ENCODE measurements at places on chromosomes 1 and 21. TPM values are rescaled to one million over a fixed set of nuclear protein-coding genes. Genes with fewer than 3 reads are reported as not detected.
A peak's percentile ranks its signal among the peaks of the same experiment; 100 is the strongest.

DNA sequence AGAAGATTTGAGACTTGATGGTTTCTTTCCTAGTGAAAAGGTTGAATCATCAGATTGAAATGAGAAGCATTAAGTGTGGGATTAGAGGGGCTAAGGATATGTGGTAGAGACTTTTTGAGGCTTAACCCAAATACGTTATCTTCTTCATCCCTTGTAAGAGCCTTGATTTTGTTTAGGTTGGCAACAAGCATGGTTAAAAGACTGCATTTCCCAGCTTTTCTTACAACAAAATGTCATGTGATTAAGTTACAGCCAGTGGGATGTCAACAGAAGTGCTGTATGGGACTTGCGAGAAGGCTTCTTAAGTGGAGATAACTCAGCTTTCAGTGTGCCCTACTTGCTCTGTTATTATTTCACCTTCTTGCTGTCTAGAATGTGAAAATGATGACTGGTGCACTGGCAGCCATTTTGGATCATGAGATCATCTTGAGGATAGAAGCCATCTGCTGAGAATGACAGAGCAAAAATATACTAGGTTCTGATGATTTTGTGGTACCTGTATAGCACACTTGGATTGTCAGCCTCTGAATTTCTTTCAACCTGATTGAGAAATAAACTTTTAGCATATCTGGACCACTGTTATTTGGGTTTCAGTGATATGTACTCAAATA lies 41.3 kb upstream of the GNG12 start:
- H3K4me1 ChIP-seq = no peaks in the 10 kb centered on the region
- no peak for DNase-seq
- H3K27ac ChIP-seq = no peak overlapping the region
- H3K4me3 ChIP-seq = no peak overlapping the region

DNA sequence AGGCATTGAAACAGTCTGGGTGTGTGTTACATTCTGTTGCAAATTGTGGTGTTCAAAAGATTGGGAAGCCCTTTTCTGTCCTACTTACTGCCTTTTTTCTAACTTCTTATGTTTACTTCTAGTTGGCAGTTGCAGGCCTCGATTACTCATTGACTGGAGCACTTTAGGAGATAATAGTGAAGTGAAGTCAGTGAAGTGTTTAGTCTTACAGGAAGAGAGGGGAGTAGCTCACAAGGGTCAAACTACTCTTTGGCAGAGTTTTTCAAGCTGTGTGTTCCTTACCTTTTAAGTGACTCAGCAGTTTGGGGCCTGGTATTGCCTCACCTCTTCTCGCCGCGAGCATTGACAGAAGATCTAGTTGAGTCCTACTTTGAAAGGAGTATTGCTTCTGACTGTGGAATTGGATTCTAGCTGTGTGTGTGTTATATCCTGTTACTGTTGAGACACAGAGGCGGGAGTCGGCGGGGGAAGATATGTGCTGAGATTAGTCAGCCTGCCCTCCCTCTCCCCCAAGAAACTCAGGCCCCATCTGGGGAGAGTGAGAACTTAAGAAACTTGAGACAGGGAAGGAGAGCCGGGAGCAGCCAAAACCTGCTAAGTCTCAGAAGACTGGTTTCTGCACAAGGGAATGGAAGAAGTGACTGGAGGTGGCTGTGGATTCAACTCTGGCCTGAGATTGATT lies 19.3 kb downstream of the AHCYL1 start:
- peak overlapping the region; percentile 67 for H3K27ac ChIP-seq
- no peak overlapping the region for H3K4me3 ChIP-seq
- H3K27me3 ChIP-seq = no peaks in the 10 kb centered on the region
- H3K36me3 ChIP-seq = no peaks in the 10 kb centered on the region

DNA sequence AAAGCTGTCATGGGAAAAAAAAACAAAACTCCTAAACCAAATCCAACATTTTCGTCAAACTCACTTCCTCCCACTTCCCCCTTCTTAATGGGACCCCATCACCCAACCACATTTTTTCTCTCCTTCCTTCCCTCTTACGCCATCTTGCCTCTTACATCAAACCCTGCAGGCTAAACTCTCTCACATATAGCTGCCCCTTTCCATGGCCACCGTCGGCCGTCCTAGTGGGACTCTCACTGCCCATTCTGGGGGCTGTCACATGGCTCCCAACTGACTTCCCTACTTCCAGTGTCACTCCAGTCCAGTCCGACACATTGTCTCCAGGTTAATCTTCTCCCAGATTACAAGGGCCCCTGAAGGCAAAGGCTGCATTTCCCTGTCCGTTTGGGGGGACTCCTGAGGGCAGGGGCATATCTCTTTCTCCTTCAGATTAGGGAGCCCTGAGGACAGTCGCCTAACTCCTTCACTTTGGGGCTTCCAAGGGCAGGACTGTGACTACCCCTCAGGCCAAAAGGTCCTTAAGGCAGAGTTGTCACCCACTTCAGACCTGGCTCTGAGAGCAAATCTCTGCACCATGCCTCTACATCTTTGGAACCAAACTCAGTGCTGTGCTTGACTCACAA lies 658 bp downstream of the UBXN11 start:
- no peaks in the 10 kb centered on the region for H3K36me3 ChIP-seq
- peaks cover 4% of the 10 kb centered on the region for H3K4me1 ChIP-seq
- no peak for DNase-seq
- peak overlapping the region; percentile 92 for H3K4me3 ChIP-seq
- no peaks in the 10 kb centered on the region for H3K27me3 ChIP-seq
- peak overlapping the region; percentile 50 for H3K27ac ChIP-seq

GRCh38 chr1:94438692-94439276 lies 20.6 kb downstream of the ABCD3 start:
- no peaks in the 10 kb centered on the region for H3K36me3 ChIP-seq
- no peaks in the 10 kb centered on the region for H3K27me3 ChIP-seq
- peaks cover 8% of the 10 kb centered on the region for H3K4me1 ChIP-seq
- H3K27ac ChIP-seq = peak overlapping the region; percentile 35
- H3K4me3 ChIP-seq = no peak overlapping the region

- H3K4me3 ChIP-seq = no peak overlapping the region
- peaks cover 7% of the 10 kb centered on the region for H3K4me1 ChIP-seq
Measured at GRCh38 chr1:40310129-40310461, 7.0 kb downstream of the COL9A2 start.

DNA sequence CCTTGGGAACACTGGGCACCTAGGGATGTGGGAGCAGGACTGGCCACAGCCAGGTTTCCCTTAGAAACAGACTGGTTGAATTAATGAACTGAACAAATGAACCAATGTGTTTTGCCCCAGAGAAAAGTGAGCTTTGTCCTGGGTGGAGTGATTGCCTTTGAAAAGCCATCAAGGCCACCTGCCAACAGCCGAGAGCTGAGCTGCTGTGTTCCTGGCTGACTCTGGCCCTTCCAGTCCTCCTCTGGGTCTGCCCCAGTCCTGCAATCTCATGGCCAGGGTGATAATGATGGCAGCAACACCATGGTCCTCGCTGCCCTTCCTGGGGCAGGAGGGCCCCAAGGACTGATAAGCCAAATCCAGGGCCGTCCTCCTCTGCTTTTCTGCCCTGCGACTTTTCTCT lies 18.2 kb upstream of the GJA9 start:
- H3K4me3 ChIP-seq = no peak overlapping the region
- H3K27ac ChIP-seq = no peak overlapping the region
- no peaks in the 10 kb centered on the region for H3K36me3 ChIP-seq
- H3K27me3 ChIP-seq = no peaks in the 10 kb centered on the region
- no peak for DNase-seq

- no peak for DNase-seq
- H3K4me1 ChIP-seq = no peaks in the 10 kb centered on the region
- H3K4me3 ChIP-seq = no peak overlapping the region
- H3K36me3 ChIP-seq = no peaks in the 10 kb centered on the region
- H3K27me3 ChIP-seq = no peaks in the 10 kb centered on the region
- no peak overlapping the region for H3K27ac ChIP-seq
Measured at GRCh38 chr1:4794020-4794780, 139.8 kb downstream of the AJAP1 start.

GRCh38 chr1:28329395-28330153 lies 734 bp downstream of the MED18 start:
- peaks cover 4% of the 10 kb centered on the region for H3K36me3 ChIP-seq
- no peaks in the 10 kb centered on the region for H3K27me3 ChIP-seq
- peak overlapping the region; percentile 87 for H3K27ac ChIP-seq
- H3K4me1 ChIP-seq = peaks cover 6% of the 10 kb centered on the region

DNA sequence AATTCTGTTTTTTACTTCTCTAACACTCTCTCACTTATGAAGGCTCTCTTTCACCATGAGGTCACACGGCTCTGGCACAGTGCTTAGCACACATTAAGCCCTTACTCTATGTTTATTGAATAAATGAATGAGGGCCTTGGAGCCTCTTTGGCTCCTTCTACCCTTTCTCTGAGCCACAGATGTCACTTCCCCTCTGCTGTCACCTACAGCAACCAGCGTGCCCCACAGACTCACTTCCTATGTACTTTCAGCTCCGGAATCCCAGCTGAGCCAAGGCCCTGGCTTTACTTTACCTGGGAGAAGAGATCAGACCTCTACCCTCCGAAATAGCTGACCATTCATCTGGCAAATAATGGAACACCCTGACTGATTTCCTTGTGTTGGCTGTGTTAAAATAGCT lies 53.7 kb upstream of the HMCN1 start:
- no peak overlapping the region for H3K27ac ChIP-seq
- H3K4me1 ChIP-seq = no peaks in the 10 kb centered on the region
- DNase-seq = no peak
- H3K27me3 ChIP-seq = no peaks in the 10 kb centered on the region
- no peaks in the 10 kb centered on the region for H3K36me3 ChIP-seq
- no peak overlapping the region for H3K4me3 ChIP-seq

- no peak for DNase-seq
- H3K4me1 ChIP-seq = no peaks in the 10 kb centered on the region
- no peak overlapping the region for H3K4me3 ChIP-seq
- no peaks in the 10 kb centered on the region for H3K36me3 ChIP-seq
Measured at GRCh38 chr1:12756768-12757413, 10.9 kb downstream of the CFAP107 start.

DNA sequence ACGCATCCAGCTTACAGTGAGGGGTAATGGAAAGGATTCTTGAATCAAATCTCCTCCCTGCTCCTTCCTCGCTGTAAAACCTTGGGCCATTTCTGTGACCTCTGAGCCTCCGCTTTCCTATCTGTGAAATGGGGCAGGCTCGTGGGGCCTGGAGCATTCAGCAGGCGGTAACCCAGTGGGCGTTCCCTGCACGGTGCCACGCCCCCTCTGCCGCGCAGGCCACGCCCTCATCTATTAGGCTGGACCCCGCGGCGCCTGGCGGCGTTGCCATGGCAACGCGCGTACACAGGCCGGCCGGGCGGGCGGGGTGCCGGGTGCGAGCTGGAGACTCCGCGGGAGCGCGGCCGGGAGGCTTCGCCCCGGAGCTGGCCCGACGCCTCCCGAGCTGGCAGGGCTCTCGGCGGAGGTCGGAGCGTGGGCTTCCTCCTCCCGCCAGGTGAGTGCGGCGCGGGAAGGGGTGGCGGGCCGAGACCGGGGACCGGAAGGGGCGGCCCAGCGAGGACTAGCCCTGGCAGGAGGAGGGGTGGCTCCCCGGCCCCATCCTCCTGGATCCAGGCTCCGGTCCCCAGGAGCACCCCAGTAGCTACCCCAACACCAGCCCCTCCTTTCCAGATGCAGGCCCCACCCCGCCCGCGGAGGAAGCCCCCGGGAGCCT lies at the start of gene FHAD1:
Gene FHAD1 (plus strand): TSS at position 264 of the 655 bp plus-strand sequence. CDS start 4,562 bp downstream, outside the sequence.
- peak within 1 kb of the TSS; percentile 26 for H3K27ac ChIP-seq
- peak within 1 kb of the TSS; percentile 44 for H3K4me3 ChIP-seq
- no peaks in the 10 kb centered on the region for H3K36me3 ChIP-seq
- DNase-seq = peak; percentile 65

The TRNP1 gene
- total RNA-seq = 2.5 TPM

GRCh38 chr1:58753431-58753866 lies 30.4 kb downstream of the JUN start:
- no peaks in the 10 kb centered on the region for H3K36me3 ChIP-seq
- H3K27ac ChIP-seq = no peak overlapping the region
- H3K27me3 ChIP-seq = no peaks in the 10 kb centered on the region
- DNase-seq = no peak
- peaks cover 6% of the 10 kb centered on the region for H3K4me1 ChIP-seq
- H3K4me3 ChIP-seq = no peak overlapping the region

DNA sequence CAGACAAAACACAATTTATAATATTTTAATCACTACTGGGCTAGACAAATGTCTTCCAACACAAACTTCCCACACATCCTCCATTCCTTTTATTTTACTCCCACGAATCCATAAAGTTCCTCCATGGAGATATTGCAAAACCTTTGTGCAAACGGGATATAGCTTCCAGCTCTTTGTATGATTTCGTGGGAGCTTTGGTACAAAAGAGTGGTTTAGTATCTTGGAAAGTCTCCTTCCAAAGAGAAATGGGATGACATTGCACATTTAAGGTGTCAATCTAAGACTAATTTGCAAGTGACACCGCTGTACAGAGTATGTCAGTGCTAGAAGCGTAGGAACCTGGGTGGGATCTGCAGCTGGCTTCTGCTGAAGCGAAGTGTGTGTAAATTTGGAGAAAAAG lies 455.2 kb upstream of the RUNX1 start:
- DNase-seq = no peak
- H3K4me3 ChIP-seq = no peak overlapping the region
- H3K36me3 ChIP-seq = no peaks in the 10 kb centered on the region
- no peaks in the 10 kb centered on the region for H3K27me3 ChIP-seq
- no peaks in the 10 kb centered on the region for H3K4me1 ChIP-seq

- H3K27me3 ChIP-seq = no peaks in the 10 kb centered on the region
- H3K36me3 ChIP-seq = no peaks in the 10 kb centered on the region
- no peak overlapping the region for H3K27ac ChIP-seq
Measured at GRCh38 chr1:54559771-54560231, 11.8 kb downstream of the ACOT11 start.

DNA sequence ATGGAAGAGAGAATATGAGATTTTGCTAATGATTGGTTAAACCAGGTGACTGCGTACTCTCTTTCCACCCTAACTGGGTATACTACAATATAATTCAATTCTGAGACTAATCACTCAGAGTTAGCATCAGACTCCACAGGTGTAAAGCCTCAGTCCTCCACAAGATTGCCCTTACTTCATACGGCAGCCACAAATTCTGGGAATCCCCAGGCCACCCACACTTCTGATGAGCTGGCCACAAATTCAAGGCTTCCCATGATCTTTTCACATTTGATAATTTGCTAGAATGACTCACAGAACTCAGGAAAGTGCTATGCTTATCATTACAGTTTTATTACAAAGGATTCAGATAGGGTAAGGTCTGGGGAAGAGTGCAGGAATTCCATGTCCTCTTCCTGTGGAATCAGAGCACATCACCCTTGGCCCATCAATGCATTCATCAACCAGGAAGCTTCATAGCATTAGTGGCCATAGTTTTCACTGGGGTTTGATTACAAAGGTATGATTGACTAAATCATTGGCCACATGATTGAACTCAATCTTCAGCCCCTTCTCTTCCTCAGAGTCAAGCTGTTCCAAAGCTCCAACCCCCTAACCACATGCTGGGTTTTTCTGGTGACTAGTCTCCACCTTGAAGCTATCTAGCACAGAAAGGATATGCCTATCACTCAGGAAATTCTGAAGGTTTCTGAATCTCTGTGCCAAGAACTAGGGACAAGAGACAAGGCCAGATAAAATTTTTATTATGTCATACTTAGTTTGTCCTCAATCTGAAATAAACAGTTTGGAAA lies 131.7 kb downstream of the HHIPL2 start:
- H3K36me3 ChIP-seq = no peaks in the 10 kb centered on the region
- no peaks in the 10 kb centered on the region for H3K27me3 ChIP-seq
- H3K27ac ChIP-seq = no peak overlapping the region
- no peaks in the 10 kb centered on the region for H3K4me1 ChIP-seq

- H3K36me3 ChIP-seq = no peaks in the 10 kb centered on the region
- H3K27me3 ChIP-seq = no peaks in the 10 kb centered on the region
- no peak overlapping the region for H3K4me3 ChIP-seq
- peak; percentile 73 for DNase-seq
- no peaks in the 10 kb centered on the region for H3K4me1 ChIP-seq
Measured at GRCh38 chr1:185650602-185651230, 83.5 kb upstream of the HMCN1 start.
